ENCODE measurements at places on chromosomes 5 and 9. TPM values are rescaled to one million over a fixed set of nuclear protein-coding genes. Genes with fewer than 3 reads are reported as not detected.

FOXD4 gene
- 0.11 TPM for polyA plus RNA-seq

ZDHHC12 gene
- polyA plus RNA-seq, result 23.9 TPM

PCA3 gene
- polyA plus RNA-seq, result 1.0 TPM

CAVIN4 gene
- polyA plus RNA-seq, result 2.6 TPM

PCDHB7 gene
- 5.4 TPM for polyA plus RNA-seq

PPP2R2B gene
- 14.9 TPM for polyA plus RNA-seq

TSSK1B gene
- polyA plus RNA-seq, result not detected

OBP2B gene
- polyA plus RNA-seq, result 0.17 TPM

NXNL2 gene
- 3.1 TPM for polyA plus RNA-seq

SH3RF2 gene
- 3.9 TPM for polyA plus RNA-seq

MRRF gene
- 43.0 TPM for polyA plus RNA-seq

PDZD2 gene
- 21.1 TPM for polyA plus RNA-seq

ANKRD31 gene
- polyA plus RNA-seq, result 0.47 TPM

FIBCD1 gene
- 0.44 TPM for polyA plus RNA-seq

PCDHB6 gene
- polyA plus RNA-seq, result 3.3 TPM

PCDHA9 gene
- polyA plus RNA-seq, result 0.12 TPM

DOCK8 gene
- polyA plus RNA-seq, result 12.0 TPM

BHMT2 gene
- polyA plus RNA-seq, result 22.3 TPM

GNA14 gene
- 18.5 TPM for polyA plus RNA-seq

LRRC19 gene
- polyA plus RNA-seq, result 12.5 TPM

FABP6 gene
- not detected for polyA plus RNA-seq

BTNL9 gene
- 15.5 TPM for polyA plus RNA-seq

TNFAIP8 gene
- 31.6 TPM for polyA plus RNA-seq

FREM1 gene
- 154 TPM for polyA plus RNA-seq

LCP2 gene
- polyA plus RNA-seq, result 3.1 TPM

RANBP3L gene
- polyA plus RNA-seq, result 5.9 TPM
